Occipital lobe (tissue), 3 donors: ENCODE measurements at places on chromosomes 4 and X.

GRCh38 chr4:146154057-146154456, 21.5 kb upstream of the LSM6 start:
- no peak for DNase-seq

DNA sequence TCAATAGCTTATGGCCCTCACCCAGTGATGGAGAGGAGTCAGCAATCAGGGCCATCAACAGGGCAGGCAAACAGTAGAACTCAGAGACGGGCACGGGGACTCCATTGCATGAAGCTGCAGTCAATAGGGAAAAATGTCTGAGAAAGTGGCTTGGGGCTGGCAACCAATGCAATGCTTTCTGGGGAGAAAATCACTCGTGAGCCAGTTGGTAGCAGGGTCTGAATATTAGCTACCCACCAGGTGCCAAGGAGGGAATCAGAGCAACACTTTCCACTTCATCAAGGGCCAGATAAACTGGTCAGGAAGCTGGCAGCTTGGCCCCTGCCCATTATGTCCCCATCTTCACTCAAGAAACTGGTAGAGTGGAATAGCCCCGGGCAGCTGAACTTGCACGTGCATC, 80.7 kb downstream of the STARD8 start:
- no peak for DNase-seq

DNA sequence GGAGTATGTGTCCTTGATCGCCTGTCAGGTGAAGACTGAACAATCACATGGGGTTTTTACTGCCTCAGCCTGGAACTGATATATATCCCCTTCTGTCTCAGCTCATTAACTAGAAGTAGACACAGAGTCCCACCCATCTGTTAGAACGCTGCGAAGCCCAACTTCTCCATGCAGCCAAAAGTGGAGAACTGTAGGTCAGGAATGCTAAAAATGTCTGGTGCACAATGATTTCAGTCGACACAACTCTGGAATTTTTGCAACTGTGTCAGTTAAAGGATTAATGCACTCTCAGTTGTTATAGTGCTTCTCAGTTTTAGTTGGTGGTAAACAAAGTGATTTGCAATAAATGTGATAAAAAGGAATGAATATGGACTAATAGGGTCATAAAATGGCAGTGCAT, 287.2 kb downstream of the INPP4B start:
- no peak for DNase-seq

- DNase-seq = no peak
Measured at GRCh38 chrX:151153086-151153485, 23.3 kb upstream of the GPR50 start.

DNA sequence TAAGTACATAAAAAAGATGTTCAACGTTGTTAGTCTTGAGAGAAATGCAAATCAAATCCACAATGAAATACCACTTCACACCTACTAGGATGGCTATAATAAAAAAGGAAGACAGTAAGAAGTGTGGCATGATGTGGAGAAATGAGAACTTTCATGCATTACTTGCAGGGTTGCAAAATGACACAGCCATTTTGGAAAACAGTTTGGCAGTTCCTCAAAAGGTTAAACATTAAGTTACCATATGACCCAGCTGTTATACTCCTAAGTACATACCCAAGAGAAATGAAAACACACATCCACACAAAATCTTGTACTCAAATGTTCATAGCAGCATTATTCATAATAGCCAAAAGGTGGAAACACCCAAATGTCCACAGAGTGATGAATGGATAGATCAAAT, 25.8 kb upstream of the LIMCH1 start:
- no peak for DNase-seq

DNA sequence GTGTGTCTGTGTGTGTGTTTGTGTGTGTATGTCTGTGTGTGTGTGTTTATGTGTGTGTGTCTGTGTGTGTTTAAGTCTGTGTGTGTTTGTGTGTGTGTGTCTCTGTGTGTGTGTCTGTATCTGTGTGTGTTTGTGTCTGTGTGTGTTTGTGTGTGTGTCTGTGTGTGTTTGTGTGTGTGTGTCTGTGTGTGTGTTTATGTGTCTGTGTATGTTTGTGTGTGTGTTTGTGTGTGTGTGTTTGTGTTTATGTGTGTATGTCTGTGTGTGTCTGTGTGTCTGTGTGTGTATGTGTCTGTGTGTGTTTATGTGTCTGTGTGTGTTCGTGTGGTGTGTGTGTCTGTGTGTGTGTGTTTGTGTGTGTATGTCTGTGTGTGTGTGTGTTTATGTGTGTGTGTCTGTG, 11.4 kb downstream of the IL9R start:
- no peak for DNase-seq

GRCh38 chr4:157527954-157528353, 307.4 kb downstream of the GRIA2 start:
- DNase-seq = no peak

DNA sequence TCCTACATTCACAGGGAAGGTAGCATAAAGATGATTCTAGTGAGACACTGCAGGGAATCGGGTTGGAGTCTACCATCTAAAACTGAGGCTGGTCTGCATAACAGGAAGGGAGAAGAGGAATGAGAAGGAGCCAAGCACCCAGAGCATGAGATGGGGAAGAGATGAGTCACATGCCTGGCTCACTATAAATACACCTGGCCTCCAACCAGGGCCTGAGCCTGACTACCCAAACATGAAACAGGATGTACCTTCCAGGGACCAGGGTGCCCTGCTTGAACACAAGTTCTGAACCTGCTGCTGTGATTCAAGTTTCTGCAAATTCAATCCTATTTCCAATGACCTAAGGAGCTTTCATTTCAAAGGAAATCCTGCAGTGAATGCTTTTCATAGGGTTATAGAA, 24.9 kb downstream of the CD99L2 start:
- no peak for DNase-seq
